Activated CD4-positive, alpha-beta T cell treated with anti-CD3 and anti-CD28 coated beads, Interleukin-2, amount 10 ng/mL, durations not matched to agents 7 days and 5 days (primary cell): ENCODE measurements at places on chromosomes 4 and X. TPM values are rescaled to one million over a fixed set of nuclear protein-coding genes. Genes with fewer than 3 reads are reported as not detected.

- H3K27me3 ChIP-seq: no peaks in the 10 kb centered on the region
- no peaks in the 10 kb centered on the region for H3K36me3 ChIP-seq
- H3K4me1 ChIP-seq: no peaks in the 10 kb centered on the region
Observed at GRCh38 chrX:18017411-18017810, 156.3 kb upstream of the RAI2 start.

The HGFAC gene
- total RNA-seq: 0.10 TPM

DNA sequence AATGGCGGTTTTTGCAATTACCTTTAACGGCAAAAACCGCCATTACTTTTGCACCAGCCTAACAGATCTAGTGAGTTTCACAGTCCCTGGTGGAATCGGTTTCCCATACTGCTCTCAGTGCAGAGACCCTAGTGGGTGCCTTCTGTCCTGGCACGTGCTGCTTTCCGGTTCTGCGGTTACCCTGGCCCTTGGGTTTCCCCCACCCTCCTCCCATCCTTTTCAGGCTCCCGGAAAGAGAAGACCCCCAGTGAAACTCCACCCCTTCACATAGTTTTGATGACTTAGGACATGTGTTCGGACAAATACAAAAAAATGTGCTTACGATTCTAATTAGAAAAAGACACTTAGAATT, 36.9 kb downstream of the NLGN3 start:
- H3K27ac ChIP-seq: peak overlapping the region; percentile 99
- peaks cover 12% of the 10 kb centered on the region for H3K36me3 ChIP-seq
- peaks cover 27% of the 10 kb centered on the region for H3K4me1 ChIP-seq
- peak overlapping the region; percentile 84 for H3K4me3 ChIP-seq
- H3K27me3 ChIP-seq: no peaks in the 10 kb centered on the region
- DNase-seq: peak; percentile 46

The PARM1 gene
- not detected for total RNA-seq

DNA sequence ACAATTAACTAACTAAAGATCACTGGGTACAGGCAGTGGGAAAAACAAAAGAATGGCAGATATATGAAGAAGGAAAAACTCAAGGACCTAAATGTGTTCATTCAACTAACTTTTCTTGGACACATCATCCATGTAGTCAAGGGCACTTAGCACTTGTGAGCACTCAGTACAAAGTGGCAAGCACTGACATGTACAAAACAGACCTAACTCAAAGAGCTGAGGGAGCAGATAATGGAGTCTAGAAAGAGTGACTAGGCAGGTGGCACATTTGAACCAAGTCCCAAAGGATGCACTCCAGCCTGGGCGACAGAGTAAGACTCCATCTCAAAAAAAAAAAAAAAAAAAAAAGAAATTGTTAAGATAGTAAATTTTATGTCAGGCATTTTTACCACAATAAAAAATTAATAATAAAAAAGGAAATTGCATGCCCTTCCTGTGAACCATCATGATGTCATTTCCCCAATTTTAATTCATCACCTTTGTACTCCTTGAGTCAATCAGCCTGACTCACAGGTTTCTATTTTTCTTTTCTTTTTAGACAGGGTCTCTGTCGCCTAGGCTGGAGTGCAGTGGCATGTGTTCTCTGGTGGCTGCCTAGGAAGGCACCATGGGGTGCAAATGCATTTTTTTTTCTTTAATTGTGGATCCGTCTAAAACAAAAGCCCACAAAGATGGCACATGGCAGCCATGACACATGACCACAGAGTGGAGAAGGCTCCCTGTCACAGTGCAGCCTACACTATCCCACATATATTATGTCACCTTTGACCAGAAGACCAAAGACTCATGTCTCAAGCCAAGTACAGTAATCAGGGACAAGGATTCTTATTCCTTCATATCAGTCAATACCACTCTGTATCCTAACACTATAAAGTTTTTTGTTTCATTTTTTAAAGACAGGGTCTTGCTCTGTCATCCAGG, 91.9 kb downstream of the CHST7 start:
- DNase-seq: no peak
- peaks cover 5% of the 10 kb centered on the region for H3K36me3 ChIP-seq
- H3K27me3 ChIP-seq: no peaks in the 10 kb centered on the region

- no peaks in the 10 kb centered on the region for H3K27me3 ChIP-seq
- DNase-seq: no peak
- no peak overlapping the region for H3K27ac ChIP-seq
- H3K4me3 ChIP-seq: no peak overlapping the region
- H3K4me1 ChIP-seq: no peaks in the 10 kb centered on the region
- H3K36me3 ChIP-seq: no peaks in the 10 kb centered on the region
Observed at GRCh38 chrX:9807355-9808182, 21.3 kb downstream of the SHROOM2 start.

- no peaks in the 10 kb centered on the region for H3K4me1 ChIP-seq
- H3K36me3 ChIP-seq: peaks cover 3% of the 10 kb centered on the region
- H3K27me3 ChIP-seq: no peaks in the 10 kb centered on the region
- no peak overlapping the region for H3K4me3 ChIP-seq
Observed at GRCh38 chrX:56618323-56618722, 54.9 kb downstream of the UBQLN2 start.

DNA sequence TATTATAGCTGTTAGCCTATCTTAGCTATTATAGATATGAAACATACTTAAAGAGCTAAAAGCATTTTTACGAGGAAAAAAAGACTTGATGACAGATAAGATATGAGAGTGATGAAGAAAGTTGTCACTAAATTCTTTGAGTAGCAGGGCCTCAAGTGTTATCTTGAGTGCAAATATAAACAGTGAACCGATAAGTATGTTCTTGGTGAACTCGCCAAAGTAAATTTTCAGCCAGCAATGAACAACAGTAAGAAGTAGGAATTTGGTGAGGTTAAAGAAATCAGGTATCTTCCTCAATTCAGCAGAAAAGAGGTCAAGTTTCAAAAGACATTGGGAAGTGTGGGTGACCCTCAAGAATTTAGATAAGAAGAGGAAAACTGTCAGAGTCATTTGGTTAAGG, 471.8 kb upstream of the FTHL17 start:
- H3K36me3 ChIP-seq: no peaks in the 10 kb centered on the region
- no peak overlapping the region for H3K4me3 ChIP-seq
- no peaks in the 10 kb centered on the region for H3K4me1 ChIP-seq
- H3K27me3 ChIP-seq: no peaks in the 10 kb centered on the region
- no peak overlapping the region for H3K27ac ChIP-seq
- no peak for DNase-seq

- H3K4me3 ChIP-seq: no peak overlapping the region
- H3K27me3 ChIP-seq: peaks cover 2% of the 10 kb centered on the region
- no peak for DNase-seq
- no peaks in the 10 kb centered on the region for H3K4me1 ChIP-seq
- no peak overlapping the region for H3K27ac ChIP-seq
Observed at GRCh38 chrX:30949554-30949953, 60.5 kb upstream of the TAB3 start.

The SUPT20HL2 gene
- not detected for total RNA-seq

DNA sequence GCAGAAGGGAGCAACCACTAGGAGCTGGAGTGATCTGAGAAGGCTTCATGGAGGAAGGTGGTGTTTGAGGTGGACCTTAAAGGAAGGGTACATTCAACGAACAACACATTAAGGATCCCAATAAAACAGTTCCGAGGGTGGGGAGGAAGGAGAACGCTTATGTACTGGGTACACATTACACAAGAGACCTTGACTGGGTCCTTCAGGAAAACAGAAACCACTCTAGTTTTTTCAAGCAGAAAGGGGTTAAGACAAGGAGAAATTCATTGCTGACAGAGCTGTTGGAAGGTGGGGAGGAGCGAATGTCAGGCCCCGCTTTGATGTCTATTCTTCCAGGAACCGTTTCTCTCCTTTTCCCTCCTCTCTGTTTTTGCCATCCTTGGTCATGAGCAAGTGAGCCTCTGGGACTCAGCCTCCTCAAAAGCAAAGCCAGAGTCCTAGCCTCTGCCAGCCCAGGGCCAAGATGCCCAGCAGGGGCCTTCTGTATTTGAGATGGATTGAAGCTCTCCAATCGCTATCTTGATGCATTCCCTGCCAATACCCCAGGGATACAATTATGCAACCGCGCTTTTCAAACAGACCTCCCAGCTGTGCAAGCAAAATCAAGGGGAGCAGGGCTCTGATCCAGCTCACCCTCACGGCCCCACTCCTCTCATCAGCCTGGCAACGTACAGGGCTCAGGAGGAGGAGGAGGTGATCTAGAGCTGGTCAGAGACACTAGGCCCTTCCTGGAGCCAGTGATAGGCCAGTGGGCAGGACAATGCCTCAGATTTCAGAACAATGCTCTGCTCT, 48.4 kb downstream of the ZBTB49 start:
- no peak for DNase-seq
- no peaks in the 10 kb centered on the region for H3K36me3 ChIP-seq
- peaks cover 7% of the 10 kb centered on the region for H3K4me1 ChIP-seq
- no peak overlapping the region for H3K27ac ChIP-seq
- H3K27me3 ChIP-seq: no peaks in the 10 kb centered on the region
- H3K4me3 ChIP-seq: no peak overlapping the region

GRCh38 chrX:13495232-13495631, 74.2 kb upstream of the EGFL6 start:
- no peak overlapping the region for H3K4me3 ChIP-seq
- H3K4me1 ChIP-seq: no peaks in the 10 kb centered on the region
- DNase-seq: no peak
- no peak overlapping the region for H3K27ac ChIP-seq
- no peaks in the 10 kb centered on the region for H3K27me3 ChIP-seq

DNA sequence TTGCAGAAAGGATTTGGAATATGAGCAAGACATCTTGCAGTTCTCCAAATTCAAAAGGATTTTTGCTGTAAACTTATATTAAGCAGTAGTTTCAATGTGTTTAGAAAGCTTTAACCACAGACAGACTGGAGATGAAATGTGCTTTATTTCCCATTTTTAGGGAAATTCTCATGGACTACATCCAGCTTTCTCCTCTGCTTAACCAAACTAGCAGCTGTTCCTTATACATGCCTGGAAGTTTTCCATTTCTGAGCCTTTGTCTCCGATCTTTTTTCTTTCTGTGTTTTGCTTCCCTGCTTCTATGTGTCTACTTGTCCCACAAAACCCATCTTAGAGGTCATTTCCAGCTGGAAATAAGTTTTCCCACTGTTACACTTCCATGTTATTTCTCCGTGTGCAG, 41.6 kb downstream of the TMA16 start:
- no peak for DNase-seq
- no peaks in the 10 kb centered on the region for H3K36me3 ChIP-seq
- H3K27me3 ChIP-seq: no peaks in the 10 kb centered on the region
- no peak overlapping the region for H3K27ac ChIP-seq
- H3K4me3 ChIP-seq: no peak overlapping the region
- H3K4me1 ChIP-seq: no peaks in the 10 kb centered on the region
